ENCODE measurements at places on chromosomes 2 and 18.

DNA sequence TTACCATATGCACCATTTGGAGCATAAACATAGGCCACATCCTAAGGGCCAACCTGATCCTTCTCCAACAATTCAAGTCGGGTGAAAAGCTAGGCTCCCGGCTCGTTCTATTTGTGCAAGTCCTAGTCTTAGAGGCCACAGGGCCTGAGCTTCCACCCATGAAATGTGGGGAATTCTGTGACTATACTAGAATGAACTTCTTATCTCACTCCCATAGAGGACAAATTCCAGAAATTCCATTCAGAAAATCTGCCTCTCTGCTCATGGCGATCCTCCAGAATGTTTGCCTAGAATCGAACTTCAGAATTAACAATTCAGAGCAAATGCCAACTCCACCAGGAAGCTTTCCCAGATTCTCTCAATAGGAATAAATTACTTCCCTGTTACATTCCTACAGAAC, 187.9 kb downstream of the BCL11A start:
- no peak for DNase-seq

DNA sequence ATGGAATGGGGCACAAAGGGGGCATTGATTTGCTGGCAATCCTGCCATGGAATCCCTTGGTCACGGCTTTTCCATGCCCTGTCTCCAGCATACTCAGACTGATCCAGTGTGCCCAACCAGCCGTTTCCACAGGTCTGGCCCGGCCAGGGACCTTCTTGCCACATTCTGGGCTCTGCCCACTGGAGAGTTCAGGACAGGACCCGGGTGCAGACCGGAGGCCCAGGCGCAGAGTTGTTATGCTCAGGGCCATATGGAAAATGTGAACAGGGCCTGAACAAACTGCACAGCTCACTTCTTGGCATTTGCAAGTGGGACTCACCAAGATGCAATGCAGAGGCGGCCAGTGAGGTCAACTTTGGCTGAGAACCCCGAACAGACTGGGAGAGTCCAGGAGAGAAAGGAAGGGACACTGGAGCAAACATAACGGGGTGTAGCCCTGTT, 15.6 kb upstream of the ASAP2 start:
- no peak for DNase-seq

DNA sequence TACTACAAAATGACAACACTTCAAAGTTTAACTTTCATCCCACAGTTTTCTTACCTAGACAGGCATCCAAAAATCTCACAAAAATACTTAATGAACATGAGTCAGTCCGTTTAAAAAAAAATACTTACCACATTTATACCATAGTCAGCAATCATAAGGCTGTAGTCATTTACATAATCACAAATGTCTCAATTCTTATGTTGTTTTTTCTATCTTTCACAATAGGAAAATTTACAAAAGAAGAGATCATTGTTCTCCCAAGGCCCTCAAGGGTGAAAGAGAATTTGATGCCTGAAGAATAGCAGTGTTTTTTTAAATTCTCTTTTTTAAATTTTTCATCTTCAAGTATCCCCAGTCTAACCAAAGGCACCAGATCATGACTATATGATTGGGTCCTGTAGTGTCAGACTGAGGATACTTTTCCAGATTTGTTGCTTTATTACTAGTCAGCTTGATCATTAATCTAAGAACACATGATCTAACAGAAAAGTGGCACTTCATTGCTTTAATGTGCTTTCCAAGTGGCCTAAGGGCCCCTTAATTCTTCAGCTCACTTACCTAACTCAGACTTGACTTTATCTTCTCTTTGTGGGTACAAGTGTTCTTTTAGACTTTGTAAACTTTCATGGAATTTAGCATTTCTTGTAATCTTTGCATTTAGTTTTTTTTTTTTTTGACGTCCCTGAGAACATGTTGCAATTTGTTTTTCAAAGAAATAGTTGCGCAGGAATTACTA, 4.7 kb downstream of the SCYGR5 start:
- no peak for DNase-seq

- DNase-seq: no peak
Measured at GRCh38 chr2:182117196-182117595, 131.5 kb downstream of the PPP1R1C start.

- DNase-seq: no peak
Measured at GRCh38 chr18:7927119-7927518, 360.0 kb downstream of the PTPRM start.

GRCh38 chr2:159010963-159011362, 42.5 kb downstream of the TANC1 start:
- DNase-seq: no peak

DNA sequence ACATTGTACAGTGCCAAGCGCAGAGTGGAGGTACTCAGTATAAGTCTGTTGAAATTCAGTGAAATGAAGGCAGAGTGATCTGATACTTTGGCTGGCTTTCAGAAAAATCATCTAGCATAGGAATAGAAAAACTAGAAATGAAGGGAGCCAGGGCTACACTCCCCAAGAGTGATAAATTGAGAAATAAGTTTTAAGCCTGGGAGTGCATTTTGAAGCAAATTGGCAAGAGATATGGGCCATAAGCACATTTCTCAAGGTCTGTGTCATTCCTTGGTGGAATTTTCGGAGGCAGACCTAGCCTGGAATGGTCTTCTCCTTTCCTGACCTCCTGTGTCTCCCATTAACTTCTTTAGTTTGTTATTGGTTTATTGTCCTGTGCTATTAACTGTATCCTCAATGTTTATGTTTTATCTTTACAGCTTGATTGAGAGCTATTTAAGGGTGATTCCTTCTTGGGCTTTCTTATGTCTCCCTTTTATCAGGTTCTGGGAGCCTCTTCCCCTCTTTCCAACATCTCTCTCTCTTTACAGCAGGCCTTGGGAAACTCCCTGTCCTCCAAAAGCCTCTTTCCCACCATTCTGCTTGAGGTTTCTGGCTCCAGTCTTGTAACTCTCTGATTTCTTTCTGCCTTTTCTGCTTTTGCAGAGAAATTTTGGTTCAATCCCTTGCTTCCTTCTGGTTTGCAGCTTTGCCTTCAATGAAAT, 649.5 kb downstream of the SLC4A3 start:
- no peak for DNase-seq

GRCh38 chr2:883803-884748, 66.6 kb upstream of the SNTG2 start:
- no peak for DNase-seq

DNA sequence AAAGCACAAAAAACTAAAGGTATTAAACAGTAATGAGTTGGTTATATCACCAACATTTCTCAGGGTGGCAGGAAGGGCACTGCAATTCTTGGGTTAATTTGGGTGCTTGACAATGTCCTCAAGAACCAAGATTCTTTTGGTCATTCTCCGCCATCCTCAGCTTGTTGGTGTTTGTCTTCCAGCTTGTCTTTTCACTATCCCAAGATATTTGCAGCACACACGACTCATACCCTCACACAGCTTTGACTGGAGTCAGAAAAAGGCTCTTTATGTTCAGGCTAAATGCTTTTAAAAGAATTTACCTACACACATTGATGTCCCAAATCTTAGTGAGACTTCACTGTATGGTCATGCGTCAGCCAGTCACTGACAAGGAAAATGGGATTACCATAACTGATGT, 12.5 kb downstream of the GREB1L start:
- DNase-seq: no peak

GRCh38 chr2:156436497-156437085, 412 bp downstream of the GPD2 start:
- no peak for DNase-seq

DNA sequence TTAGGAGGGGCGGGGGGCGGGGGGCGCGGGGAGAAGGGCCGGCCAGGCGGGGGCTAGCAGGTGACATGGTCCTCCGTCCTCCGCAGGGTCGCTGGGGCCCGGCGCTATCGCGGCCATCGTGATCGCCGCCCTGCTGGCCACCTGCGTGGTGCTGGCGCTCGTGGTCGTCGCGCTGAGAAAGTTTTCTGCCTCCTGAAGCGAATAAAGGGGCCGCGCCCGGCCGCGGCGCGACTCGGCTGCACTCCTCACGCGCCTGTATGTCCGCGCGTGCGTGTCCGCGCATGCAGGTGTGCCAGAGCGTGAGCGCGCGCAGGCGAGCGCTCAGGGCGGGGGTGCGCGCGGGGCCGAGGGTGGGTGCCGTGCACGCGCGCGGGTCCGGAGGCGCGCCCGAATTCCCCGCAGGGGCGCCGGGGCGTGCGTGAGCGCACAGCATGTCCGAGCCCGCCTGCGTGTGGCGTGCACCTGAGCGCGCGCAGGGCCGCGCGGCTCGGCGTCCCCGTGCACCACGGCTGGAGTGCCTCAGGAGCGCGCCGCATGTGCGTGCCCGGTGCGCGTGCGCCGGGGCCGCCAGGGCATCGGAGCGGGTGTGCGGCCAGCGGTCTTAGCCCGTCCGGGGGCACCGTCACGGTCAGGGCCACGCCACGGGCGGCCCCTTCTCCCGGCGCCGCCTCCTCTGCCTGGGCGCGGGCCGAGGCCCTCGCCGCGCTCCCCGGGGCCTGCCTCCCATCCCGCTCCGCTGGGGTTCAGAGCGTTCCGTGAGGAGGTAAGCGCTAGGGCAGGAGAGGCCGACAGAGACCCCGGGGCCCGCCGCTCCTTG, 6.3 kb downstream of the SNORC start:
- DNase-seq: no peak

DNA sequence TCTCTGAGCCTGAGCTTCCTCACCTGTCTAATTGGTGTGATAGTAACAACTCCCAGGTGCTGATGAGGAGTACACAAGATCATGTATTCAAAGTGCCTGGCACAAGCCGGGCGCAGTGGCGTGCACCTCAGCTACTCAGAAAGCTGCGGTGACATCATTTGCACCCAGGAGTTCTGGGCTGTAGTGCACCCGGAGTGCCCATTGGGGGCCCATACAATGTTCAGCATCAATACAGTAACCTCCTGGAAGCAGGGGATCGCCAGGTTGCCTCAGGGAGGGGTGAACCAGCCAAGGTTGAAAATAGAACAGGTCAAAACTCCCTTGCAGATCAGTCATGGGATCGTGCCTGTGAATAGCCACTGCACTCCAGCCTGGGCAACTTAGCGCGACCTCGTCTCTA, 11.2 kb upstream of the C1QL2 start:
- DNase-seq: no peak

DNA sequence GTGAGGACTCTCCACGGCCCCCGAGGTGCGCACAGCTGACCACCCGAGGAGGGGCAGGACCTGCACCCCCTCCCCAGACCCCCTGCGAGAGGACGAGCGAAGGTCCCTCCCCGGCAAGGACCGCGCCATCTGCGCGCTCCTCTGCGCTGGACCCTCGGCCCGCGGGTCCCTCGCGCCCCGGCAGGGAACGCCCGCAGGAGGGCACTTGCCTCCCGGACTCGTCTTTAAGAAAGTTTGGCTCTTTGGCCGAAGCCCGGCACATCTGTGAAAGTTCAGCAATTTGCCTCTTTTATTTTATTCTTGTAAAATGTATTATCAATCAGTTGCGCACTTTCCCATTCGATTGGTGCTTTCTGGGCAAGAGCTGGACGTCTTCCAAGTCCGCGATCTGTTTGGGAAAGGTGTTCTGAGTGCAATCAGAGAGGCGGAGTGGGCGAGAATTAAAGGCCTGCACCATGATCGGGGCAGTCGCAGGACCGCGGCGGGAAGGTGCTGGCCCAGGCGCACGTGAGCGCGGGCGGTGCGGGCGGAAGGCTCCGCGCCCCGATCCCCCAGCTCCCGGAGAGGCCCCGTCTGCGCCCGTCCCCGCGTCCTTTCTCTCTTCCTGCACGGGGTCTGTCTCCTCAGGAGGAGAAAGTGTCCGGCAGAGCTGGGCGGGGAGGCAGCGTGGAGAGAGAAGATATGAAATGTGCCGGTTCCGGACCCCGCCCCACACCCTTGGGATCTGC, 1.6 kb upstream of the ALKAL2 start:
- DNase-seq: no peak

- no peak for DNase-seq
Measured at GRCh38 chr2:16359961-16360360, 305.7 kb downstream of the CYRIA start.

- no peak for DNase-seq
Measured at GRCh38 chr18:10927286-10927992, 221.9 kb downstream of the PIEZO2 start.

- DNase-seq: no peak
Measured at GRCh38 chr2:207970147-207970825, 55.0 kb downstream of the PLEKHM3 start.

DNA sequence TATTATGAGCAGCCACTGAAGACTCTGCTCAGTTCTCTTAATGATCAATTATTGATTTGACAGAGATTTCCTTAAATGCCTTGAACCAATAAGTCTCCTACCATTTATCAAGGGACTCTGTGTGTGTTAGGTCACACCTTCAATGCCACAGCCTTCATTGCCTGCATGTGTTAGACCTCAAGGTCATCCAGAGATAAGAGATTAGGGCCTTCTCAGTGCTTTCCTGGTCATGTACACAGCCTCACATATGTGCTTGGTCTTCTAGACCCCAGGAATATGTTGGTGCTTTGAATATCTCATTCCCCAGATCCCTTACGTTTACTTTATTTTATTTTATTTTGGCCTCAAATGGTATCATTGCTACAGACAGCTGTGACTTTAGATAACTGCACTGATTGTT, 93.0 kb upstream of the CTAGE1 start:
- no peak for DNase-seq

- DNase-seq: no peak
Measured at GRCh38 chr2:31066086-31066485, 72.2 kb downstream of the GALNT14 start.

- no peak for DNase-seq
Measured at GRCh38 chr2:177056481-177056929, 156.1 kb upstream of the HNRNPA3 start.

DNA sequence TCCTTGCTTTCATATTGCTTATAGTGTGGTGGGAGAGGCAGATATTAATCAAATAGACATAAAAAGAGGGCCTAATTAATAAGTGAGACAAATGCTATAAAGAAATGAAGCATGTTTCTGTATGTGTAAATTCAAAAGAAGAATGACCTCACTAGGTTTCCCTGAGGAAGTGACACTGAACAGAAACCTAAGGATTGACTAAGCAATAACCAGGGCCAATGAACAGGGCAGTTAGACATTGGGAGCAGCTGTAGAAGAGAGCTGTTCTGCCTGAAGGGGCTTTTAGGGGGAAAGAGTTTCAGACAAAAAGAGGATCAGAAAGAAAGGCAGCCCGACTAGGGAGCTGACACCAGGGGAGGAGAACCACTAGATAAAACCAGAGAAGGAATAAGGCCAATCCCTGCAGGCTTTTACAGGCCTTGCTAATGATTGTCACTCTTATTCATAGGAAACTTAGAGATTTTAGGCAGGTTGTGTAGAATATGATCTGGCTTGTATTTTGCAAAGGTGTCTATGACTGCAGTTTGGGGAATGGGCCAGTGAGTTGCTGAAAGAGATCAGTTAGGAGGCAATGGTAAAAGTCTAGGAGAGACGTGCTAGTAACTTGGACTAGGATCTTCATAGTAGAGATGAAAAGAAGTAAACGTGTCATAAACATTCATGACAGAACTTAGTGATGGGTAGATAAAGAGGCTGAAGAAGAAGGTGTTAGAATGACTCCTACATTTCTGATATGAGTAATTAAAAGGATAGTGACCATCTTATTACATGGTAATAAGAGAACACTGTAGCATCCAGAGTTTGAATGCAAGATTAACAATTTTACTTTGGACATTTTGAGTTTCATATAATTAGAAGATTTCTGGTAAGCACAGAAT, 26.8 kb upstream of the NABP1 start:
- DNase-seq: no peak

GRCh38 chr2:143954844-143955243, 565.1 kb downstream of the ZEB2 start:
- no peak for DNase-seq
